Stimulated activated CD8-positive, alpha-beta memory T cell treated with anti-CD3 and anti-CD28 coated beads, Interleukin-4, amount 100 ng/mL, for 1 hour (primary cell): ENCODE measurements at places on chromosomes 6 and 20.

- DNase-seq = no peak
Measured at GRCh38 chr6:137903933-137904821, 37.1 kb downstream of the TNFAIP3 start.

- no peak for DNase-seq
Measured at GRCh38 chr6:33634161-33634727, 13.1 kb downstream of the ITPR3 start.

- no peak for DNase-seq
Measured at GRCh38 chr6:149766156-149766769, 16.7 kb downstream of the PCMT1 start.

DNA sequence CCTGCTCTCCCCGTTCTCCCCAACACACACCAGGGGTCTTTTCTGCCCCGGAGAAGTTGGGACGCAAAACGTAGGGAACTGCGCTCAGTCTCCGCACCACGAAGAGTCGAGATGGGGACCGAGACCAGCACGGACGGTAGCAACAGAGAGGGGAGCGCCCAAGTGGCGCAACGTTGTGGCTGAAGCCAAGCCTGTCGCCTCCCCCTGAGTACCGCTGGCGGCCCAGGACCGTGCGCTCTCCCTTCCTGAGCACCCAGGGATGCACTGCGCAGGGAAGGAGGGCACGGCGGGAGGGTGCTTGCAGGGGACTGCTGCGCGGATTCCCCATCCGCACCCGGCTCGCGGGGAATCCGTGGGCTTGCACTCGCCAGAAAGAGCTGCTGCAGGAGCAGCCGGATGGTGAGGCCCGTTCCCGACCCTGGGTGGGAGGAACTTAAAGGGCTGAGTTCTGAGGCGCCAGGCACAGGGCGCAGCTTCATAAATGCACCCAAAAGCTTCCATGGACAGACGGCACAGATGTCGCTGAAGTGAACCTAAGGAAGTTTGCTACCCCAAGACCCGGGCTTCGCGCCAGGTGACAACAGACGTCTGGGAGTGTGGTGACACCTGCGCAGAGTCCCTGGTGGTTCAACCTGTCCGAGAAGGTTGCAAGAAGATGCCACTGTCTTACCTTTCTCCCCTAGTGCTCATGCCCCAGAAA, 178.7 kb downstream of the TBXT start:
- no peak for DNase-seq

DNA sequence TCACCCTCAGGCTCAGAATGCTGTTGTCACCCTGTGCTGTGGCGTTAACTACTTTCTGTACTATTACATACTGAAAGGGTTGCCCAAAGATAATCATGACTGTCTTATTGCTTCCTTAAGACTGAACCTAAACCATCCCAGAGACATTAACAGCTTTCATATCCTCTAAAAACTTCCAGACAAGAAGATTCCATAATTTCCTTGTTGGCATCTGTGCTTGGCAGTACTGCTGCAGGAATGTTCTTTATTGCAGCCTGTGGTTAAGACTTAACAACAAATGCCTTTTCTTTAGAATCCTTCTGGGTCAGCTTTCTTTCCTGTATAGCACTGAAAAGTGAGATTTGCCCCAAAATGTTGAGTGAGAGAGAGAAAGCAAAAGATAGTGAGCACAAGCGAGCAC, 109.7 kb downstream of the GJA10 start:
- DNase-seq = no peak

DNA sequence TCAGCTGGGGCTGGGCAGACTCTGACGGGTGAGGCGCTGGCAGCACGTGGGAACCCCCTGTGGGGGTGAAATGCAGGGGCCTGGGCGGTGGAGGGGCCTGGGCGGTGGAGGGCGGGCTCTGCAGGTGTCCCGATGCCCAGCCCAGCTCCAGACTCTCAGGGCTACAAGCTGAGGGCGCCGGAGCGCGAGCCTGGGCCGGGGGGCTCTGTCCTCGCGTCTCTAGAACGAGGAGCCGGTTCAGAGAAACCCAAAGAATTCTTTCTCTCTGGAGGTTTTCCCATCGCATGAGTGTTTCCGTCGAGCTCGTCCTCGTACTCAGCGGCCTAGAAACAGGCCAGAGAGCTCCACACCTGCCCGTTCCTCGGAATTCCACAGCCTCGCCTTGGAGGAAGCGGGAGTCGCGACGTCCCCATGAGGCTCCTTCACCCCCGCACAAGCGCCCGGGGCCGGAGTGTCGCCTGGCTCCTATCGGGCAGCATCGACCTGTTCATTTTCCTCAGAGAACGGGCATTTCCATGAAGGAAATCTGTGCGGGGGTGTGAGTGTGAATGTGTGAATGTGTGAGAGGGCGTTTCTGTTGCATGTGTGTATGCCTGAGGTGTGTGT, 76.9 kb downstream of the SMOC2 start:
- no peak for DNase-seq

GRCh38 chr6:8642131-8642530, 206.8 kb upstream of the SLC35B3 start:
- DNase-seq = no peak

GRCh38 chr6:142706210-142706609, 238.8 kb downstream of the HIVEP2 start:
- no peak for DNase-seq

GRCh38 chr6:167472148-167472547, 147.3 kb downstream of the TTLL2 start:
- DNase-seq = no peak

GRCh38 chr20:33660035-33660684, 2.0 kb upstream of the C20orf144 start:
- DNase-seq = no peak

DNA sequence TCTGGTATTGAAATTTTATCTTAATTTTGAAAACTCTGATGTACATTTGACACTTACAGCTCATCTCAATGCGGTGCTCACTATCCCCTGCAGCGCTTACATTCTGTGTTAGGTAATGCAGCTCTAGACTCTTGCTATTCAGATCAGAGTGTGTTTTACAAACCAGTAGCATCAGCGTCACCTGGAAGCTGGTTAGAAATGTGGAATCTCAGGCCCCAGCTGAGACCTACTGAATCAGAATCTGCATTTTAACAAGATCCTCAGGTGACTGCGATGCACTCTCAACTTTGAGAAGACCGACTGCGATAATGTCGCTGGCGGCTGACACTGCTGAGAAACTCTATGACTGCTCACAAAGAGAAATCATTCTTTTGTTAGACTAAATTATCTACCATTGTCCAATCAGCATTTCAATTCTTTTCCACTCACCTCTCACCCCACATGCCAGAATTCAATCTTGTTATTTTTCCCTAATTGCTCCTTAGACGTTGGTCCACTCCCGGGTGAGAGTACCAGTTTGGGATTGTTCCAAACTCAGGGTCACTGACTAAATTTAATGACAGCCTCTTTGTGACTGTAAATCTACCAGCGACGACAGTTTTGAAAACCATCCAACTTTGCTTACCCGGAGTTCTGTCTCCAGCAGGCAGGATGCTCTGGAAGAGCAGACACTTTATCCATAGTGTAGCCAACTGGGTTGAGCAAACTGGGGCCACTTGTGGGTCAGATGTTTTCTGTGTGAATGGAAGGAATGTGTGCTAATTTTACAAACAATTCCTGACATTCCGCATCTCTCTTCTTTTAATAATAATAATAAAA, 140.1 kb upstream of the BTBD3 start:
- DNase-seq = no peak

DNA sequence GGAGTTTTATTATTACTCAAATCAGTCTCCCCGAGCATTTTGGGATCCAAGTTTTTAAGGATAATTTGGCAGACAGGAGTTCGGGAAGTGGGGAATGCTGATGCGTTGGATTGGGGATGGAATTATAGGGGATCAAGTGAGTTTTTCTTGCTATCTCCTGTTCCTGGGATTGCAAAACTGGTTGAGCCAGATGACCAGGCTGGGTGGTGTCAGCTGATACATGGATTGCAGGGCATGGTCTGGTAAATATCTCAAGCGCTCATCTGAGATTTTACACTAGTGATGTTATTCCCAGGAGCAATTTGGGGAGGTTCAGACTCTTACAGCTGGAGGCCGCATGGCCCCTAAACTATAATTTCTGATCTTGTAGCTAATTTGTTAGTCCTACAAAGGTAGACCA, 54.7 kb downstream of the ENPP1 start:
- DNase-seq = no peak

- DNase-seq = no peak
Measured at GRCh38 chr6:143200167-143200770, 139.6 kb downstream of the AIG1 start.

DNA sequence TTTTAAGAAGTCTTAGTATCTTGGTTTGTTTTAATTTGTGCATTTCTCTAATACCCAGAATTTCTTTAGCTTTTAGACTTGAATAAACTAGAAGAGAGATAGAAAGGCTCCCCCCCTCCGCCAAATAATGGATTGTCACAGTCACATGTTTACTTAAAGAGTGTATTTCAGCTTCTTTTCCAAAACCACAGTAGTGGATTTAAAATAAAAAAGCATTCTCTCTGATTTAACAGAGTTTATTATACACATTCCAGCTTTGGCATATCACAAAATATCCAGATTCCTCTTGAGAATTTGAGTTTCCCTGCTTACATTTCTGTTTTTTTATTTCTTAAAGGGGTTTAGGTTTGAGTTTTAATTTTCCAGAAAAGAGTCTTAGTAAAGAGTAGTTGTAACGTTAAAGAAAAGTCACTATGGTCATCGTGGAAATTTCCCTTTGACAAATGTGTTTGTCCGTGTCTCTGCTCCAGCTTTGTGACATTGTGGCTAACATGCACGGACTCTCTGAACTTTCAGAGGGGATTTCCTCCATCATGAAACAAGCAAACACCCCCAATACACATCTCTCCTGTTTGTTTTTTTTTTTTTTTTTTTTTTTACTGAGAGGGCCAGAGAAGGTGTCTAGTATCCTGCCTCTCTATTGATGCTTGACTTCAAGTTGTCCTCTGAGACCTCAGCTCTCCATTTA, 113.5 kb upstream of the SUPT3H start:
- no peak for DNase-seq

DNA sequence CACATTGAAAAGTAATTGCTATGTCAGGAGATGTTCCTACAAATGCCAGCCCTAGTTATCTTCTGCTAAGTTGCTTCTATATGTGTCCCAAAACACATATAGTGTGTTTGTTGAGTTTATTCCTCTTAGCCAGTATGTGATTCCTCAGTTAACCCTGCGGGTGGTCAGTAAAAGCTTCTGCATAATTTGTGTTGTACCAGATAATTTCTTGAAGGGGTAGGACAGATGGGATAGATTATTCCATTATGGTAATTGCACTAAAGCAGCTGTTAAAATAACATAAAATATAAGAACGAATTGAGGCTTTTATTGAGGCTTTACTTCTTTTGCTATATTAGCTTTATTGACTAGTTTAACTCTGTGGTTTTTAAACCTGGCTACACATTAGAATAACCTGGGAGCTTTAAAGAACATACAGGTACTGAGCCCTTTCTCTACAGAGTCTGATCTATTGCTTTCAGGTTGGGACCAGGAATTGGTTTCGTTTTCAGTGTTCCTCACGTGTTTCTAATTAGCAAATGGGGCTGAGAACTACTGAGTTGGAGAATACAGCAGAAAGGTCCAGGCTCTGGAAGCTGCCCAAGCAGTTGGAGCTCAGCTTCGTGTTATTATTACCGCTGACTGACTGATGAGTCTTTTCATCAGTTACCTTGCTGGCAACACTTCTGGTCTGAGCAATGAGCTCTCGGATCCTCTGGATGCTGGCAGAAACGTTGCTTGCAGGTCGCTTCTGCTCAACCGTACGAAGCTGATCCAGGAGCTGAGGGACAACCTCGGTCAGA, 56.9 kb downstream of the FAM229B start:
- no peak for DNase-seq

DNA sequence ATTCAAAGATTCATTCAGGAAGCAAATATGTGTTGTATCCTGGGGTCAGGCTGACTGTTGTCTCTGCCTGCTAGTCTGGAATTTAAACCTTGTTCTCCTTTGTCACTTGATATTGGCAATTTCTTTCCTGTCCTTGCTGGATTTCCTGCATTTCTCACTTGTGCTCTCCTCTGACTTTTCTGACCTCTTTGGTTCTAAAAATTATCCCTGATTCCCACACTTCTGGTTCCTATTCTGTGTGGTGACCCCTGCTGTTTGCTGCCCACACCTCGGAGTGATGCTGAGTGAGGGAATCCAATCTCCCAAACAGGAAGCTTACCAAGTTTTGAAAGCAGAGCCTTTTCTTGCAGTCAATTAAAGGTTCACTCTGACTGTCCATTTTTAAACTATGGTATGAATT, 345.3 kb downstream of the CDKAL1 start:
- no peak for DNase-seq

- no peak for DNase-seq
Measured at GRCh38 chr6:114712129-114712662, 369.4 kb upstream of the HS3ST5 start.

DNA sequence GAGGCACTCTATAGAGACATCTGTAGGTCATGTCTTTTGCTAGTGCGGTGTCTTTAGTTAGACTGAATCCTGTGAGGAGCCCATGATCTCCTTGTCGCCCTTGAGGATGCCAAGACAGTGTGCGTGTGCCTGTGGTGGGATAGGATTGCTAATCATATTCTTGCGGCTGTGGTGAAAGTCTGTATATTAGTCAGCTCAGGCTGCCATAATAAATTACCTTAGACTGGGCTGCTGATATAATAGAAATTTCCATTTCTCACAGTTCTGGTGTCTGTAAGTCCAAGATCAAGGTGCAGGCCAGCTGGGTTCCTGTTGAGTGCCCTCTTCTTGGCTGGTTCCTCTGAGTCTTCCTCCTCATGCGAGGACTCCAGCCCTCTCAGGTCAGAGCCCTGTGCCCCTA, 141.2 kb downstream of the JARID2 start:
- no peak for DNase-seq

GRCh38 chr6:20370801-20371200, 30.9 kb upstream of the E2F3 start:
- DNase-seq = no peak

- no peak for DNase-seq
Measured at GRCh38 chr6:24699521-24700359, 19.2 kb downstream of the C6orf62 start.
